ENCODE measurements at places on chromosomes 7 and 10.

GRCh38 chr7:6494365-6494764 lies 46.6 kb upstream of the DAGLB start:
- DNase-seq, result no peak

GRCh38 chr7:128194533-128195282 lies 46.4 kb upstream of the LEP start:
- DNase-seq, result peak; percentile 38

GRCh38 chr10:811379-812175 lies 119.9 kb downstream of the LARP4B start:
- no peak for DNase-seq

- DNase-seq, result no peak
Measured at GRCh38 chr10:69901628-69902505, 100.2 kb downstream of the COL13A1 start.

DNA sequence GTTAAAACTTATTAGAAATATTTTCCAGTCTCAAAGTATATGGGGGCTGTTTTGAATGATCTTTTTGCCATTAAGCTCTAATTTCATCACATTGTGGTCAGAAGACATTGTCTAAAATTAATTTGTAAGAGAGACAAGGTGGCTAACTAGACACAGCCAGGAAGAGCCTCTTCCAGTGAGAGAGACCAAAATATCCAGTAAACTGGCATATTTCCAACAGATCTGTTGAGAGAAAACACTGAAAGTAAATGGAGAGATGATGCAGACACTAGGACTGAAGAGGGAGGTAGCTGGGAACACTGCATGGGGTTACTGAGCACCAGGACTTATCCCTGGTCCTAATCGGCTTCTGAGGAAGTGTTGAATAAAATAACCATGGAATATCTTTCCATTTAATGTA lies 101.5 kb upstream of the TAS2R16 start:
- no peak for DNase-seq

DNA sequence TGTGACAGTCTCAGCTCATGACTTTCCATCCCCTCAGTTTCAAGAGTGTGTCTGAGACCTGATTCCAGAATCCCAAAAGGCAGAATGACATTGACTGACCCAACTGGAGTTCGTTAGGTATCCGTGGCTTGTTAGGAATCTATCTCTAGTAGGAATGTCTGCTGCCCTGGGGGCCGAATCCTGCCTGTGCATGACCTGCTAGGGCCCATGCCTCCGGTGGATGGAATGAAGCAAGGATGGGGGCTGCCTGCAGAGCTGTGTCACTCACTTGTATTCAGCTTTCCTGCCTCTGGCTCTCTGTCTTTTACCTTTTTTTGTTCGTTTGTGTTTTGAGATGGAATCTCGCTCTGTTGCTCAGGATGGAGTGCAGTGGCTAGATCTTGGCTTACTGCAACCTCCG lies 129.5 kb downstream of the SDK1 start:
- DNase-seq, result no peak

GRCh38 chr10:131865223-131865917 lies 35.4 kb upstream of the PPP2R2D start:
- DNase-seq, result no peak

DNA sequence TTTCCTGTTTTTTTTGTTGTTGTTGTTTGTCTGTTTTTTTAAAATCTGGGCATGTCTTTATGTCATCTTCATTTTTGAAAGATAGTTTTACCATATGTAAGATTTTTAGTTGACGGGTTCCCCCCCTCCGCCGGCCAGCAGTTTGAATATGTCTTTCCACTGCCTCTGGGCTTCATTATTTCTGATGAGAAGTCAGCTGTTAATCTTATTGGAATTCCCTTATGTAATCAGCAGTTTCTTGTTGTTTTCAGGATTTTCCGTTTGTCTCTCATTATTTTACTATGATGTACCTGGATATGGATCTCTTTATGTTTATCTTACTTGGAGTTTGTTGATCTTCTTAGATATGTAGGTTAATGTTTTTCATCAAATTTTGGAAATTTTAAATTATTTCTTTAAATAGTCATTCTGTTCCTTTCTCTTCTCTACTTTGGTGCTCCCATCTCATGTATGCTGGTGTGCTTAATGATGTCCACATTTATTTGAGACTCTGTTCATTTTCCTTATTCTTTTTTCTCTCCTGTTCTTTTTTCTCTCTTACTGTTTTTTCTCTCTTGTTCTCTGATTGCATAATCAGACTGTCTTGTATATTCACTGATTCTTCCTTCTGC lies 9.7 kb downstream of the EXOC6 start:
- no peak for DNase-seq

- no peak for DNase-seq
Measured at GRCh38 chr7:6121141-6121540, 90.0 kb downstream of the ANKRD61 start.

DNA sequence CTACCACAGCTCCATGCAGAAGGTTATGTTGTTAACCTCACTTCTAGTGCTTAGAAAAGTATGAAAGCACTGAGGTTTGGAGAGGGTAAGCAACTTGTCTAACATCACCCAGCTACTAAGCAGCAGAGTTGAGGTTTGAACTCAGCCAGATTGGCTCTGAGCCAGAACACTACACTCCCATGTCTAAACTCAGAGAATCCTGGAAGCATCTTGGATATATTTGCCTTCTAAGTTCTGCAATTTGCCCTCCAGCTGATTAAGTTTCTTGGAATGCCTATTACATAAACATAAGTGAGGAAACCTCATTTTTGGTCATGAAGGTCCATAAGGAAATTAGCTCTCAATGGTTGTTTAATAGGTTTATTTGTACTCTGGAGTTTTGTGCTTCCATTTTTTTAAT lies 78.1 kb upstream of the PHYHIPL start:
- DNase-seq, result no peak

DNA sequence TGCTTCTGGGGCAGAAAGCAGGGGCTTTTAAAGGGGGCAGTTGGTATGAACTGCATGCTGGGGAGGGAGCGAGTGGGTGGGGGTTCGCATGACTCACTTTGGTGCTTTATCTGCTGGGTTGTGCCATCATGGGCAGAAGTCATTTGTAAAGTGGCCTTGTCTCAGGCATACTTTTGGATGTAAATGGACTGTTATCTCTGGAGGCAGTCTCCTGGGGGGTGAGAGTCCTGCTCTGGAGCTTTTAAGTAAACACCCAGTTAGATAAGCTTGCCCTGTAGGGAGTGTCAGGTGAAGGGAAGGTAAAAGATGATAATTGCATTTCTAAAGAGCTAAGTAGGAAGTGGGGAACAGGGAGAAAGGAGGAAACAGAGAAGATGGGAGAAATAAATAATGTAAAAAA lies 1.6 kb upstream of the GSTO1 start:
- DNase-seq, result no peak

- DNase-seq, result peak; percentile 9
Measured at GRCh38 chr10:78907551-78908211, 161.1 kb upstream of the ZMIZ1 start.

DNA sequence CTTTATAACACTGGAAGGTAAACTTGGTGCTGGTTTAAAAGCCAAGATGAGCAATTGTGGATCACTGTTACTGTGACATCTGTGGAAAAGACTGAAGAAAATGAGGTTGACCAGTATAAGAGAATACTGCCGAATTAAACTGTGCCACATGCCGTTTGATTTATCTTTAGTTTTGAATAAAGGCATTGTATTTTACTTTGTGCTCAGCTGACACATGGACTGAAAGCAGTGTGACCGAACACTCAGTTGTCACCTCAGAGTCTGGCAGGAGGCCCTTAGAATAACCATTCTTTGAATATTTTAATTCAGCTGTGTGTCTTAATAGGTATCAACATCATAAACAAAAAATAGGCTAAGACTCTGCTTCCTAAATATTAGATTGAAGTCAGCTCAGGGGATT lies 133.7 kb upstream of the GJD4 start:
- no peak for DNase-seq

- DNase-seq, result no peak
Measured at GRCh38 chr10:132232023-132232951, 45.5 kb downstream of the DPYSL4 start.

- DNase-seq, result no peak
Measured at GRCh38 chr7:18157233-18157632, 129.6 kb upstream of the PRPS1L1 start.

DNA sequence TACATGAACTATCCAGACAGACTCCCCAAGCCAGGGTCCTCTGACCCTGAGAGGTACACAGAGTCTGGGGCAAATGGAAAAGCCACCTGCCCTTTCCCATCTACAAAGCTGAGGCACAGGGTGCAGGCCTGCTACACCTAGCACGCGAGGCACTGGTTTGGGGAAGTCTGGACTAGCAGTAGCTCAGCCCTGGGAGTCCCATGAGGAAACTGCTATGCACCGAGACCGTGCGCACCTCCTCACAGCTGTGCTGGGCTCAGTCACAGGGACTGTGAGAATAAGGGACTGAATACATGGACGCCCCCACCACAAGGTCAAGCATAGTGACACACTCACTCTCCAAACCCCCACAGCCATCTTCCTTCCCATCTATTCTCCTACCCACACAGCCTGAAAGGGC lies 8.2 kb downstream of the MAT1A start:
- DNase-seq, result peak; percentile 35

DNA sequence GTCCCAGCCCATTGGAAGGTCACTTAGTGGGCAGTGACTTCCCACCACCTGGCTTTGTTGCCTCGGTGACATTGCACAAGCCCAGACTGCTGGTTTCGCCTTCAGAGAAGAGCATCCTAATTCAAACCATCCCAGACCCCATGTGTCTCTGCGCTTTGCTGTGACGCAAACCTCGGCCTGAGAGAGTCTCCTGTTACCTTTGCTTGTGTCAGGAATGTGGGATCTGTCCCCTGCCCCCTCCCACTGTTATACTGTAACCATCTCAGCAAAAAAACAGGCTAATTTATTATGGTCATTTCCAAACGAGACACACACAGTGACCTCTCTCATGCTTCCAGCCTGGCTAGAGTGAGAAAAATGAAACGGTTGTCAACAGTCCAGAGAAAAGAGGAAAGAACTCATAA lies 25.0 kb upstream of the AQP1 start:
- DNase-seq, result no peak

GRCh38 chr10:21363092-21363730 lies 162.3 kb downstream of the SKIDA1 start:
- DNase-seq, result no peak

- peak; percentile 25 for DNase-seq
Measured at GRCh38 chr7:140694592-140694991, 1.9 kb upstream of the NDUFB2 start.

- DNase-seq, result no peak
Measured at GRCh38 chr10:82826132-82826531, 951.1 kb downstream of the NRG3 start.

DNA sequence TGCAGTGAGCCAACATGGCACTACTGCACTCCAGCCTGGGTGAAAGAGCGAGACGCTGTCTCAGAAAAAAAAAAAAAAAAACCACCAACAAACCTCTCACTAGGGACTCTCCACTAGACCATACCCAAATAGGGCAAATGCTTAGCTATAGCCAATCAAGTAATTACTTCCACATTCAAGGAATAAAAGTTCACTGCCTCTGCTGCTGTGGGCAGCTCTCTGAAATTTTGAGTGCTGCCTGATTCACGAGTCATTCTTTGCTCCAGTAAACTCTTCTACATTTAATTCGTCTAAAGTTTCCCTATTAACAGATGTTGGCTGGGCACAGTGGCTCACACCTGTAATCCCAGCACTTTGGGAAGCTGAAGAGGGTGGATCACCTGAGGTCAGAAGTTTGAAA lies 4.7 kb upstream of the NRBF2 start:
- no peak for DNase-seq

- no peak for DNase-seq
Measured at GRCh38 chr7:2546776-2547586, 8.3 kb downstream of the BRAT1 start.

DNA sequence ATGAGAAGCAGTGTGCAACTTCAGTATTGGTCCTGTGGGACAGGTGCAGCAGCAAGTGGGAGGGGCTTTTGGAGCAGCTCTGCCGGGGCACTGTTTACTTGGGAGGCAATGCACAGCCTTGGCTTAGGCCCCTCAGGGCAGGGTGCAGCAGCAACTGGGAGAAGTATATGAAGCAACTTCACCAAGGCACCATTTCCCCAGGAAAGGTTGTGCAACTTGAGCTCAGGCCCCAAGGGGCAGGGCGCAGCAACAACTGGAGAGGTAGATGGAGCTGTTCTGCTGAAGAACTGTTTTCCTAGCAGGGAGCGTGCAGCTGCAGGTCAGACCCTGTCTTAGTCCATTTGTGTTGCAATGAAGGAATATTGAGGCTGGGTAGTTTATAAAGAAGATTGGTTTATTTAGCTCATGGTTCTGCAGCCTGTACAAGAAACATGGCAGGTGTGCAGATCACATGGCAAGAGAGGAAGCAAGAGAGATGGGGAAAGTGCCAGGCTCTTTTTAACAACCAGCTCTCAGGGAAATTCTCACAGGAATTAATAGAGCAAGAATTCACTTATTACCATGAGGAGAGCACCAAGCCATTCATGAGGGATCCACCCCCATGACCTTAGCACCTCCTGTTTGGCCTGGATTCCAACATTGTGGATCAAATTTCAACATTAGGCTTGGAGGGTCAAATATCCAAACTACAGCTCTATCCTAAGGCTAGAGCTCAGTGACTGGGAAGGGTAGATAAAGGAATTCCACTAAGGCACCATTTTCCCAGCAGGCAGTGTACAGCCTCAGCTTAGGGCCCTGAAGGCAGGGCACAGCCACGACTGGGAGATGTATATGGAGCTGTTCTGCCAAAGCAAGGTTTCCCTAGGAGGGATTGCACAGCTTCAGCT lies 10.9 kb downstream of the GPR141 start:
- no peak for DNase-seq

DNA sequence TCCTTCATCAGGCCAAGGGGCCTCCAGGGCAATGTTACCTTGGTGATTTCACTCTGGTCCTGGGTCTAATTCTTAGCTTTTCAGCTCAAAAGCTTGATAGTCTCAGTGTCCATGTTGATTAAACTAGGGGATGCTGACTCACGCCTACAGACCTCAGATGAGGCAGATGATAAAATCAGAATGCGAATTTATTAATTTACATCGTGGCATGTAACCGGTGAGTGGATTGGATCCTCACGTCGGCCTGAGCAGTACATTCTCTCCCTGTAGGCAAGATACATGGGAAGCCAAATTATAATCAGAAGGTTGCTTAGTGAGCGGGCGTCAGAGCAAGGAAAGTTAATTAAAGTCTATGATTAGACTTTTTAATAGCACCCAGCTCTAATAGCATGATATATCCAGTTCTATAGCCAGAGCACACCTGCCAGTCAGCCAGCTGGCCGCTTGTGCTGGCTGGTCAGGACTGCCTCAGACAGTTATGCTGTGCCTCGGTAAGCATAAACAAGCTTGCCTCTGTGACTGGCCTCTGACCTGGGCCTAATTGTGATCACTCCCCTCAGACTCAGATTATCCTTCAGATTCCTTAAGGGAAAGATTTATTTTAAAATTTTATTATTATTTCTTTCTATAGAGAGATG lies 20.2 kb upstream of the CPA5 start:
- DNase-seq, result no peak

Measured in activated CD8-positive, alpha-beta memory T cell treated with anti-CD3 and anti-CD28 coated beads, Interleukin-2, amount 10 ng/mL, durations not matched to agents 7 days and 5 days (primary cell).